DMS53 (cell line): ENCODE measurements at places on chromosomes 11 and 22.

- DNase-seq = no peak
Observed at GRCh38 chr11:131666006-131666405, 295.6 kb downstream of the NTM start.

DNA sequence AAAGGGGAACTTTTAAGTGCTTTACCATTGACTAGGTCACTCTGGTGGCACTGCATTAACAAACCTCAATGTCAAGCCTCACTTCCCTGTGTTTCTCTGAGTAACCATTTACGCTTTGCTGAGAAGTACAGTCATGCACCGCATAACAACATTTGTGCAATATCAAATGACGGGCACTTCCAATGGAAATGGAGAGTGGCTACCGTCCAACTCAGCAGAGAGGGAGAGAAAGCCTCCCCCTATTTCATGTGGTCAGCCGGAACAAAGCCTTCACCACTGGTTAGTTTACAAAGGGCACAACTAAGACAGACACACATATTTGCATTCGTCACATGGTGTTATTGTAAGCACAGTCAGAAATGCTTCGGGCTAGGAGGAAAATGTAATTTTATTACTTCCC, 117.3 kb downstream of the RASSF10 start:
- DNase-seq = peak; percentile 98

- DNase-seq = no peak
Observed at GRCh38 chr11:41040474-41040873, 419.0 kb downstream of the LRRC4C start.

DNA sequence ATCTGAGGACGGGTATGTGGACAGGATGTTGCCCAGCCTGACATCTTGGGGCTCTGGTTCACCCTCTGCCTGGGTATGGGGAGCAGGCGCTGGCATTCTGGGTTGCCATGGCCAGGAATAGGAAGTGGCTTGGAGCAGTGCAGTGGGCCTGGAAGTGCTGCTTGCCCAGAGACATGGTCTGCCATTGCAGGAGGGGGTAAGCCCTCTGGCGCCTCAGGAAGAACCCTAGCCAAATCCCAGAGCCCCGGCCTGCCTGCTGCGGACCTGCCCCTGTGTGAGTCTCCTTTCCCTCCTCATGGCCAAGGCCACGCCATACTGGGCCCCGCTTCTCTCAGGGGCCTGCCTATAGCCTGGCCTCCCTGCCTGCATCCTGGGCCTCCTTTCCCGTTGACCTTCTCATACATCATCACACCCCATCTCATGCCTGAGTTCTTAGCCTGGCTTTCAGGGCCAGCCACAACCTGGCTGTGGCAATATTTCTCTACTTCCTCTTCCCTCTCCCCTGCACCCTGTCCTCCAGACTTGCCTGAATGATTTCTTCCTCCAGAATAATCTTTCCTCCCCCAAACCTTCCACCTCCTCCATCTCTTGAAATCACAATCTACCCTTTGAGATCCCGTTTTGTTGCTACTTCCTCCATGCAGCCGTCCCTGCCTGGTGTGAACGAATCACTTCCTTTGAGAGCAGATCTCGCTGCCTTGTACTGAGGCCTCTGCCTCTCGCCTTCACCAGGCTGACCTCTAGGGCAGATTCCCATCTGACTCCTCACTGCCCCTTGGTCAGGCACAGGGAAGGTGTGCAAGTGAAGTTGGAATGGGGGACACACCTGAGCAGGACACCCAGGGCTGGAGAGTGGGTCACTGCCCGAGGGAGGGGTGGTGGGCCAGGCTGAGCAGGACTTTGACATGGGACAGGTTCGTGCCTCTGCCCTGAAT, 5.2 kb downstream of the CAPN5 start:
- peak; percentile 61 for DNase-seq

DNA sequence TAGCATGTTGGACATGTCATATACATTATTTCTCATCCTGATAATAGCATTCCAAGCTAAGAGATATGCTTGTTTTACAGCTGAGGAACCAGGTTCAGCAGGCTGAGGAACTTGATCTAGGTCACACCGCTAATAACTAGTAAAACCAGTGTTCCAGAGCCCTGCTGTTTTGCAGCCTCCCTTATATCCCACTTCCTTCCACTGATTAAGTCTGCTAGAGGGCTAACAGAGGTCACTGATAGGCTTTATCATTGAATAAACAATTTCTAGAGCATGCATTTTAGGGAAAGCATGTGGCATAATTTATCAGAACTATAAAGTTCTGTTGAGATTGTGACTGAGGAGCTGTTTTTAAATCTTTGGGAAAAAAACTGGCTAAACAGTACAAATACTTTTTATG, 54.0 kb downstream of the UVRAG start:
- peak; percentile 22 for DNase-seq

DNA sequence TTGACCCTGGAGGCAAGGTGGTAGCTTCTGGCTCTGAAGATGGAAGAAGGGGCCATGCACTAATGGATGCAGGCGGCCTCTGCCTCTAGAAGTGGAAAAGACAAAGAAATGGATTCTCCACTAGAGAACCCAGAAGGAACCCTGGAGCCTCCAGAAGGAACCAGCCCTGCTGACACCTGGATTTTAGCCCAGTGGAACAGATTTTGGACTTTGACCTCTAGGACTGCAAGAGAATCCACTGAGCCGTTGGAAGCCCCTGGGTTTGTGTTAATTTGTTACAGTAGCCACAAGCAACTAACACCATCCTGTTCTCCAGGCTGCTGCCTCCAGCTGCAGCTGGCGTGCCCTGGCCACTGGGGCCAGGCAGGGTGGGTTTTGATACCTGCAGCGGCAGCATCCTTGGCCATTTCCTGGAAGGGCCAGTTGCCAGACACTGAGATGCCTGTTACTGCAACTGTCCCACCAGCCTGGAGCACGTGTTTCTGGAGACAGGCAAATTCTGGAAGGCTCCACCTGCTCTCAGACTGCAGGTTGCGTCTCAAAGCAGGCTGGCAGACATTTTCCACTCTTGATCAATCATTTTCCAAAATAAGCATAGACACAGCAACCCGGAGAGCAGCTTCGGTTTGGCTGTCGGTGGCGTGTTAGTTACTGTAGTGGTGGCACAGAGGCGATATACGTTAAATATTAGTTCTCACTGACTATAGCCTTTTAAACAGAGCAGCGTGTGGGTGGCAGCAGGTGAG, 76.8 kb upstream of the PARVG start:
- no peak for DNase-seq

- DNase-seq = no peak
Observed at GRCh38 chr22:40401532-40401931, 31.1 kb downstream of the SGSM3 start.

DNA sequence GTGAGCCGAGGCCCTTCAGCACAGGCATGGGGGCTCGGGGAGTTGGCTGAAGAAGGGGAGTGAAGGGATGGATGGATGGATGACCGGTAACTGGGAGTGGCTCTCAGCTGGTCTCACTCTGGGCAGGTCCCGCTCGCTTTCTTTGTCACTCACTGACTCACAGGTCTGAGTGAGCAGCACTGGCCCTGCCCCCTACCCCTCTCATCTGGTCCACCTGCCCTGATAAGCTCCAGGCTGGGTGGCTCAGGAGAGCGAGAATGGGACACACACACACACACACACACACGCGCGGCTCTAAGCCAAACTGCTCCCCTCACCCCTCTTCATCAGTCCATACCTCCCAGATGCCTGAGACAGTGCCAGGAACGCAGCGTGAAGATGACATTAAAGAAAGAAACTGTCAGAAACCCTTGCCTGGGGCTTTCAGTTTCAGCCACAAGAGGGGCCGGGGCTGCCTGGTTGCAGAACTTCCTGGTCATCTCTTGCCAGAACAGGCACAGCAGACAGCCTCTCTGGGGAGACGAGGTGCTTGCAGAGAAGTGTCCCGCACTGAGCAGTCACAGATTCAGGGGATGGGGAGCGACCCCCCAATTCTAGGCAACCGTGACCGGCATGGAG, 16.5 kb upstream of the SHISAL1 start:
- DNase-seq = peak; percentile 87

- DNase-seq = peak; percentile 95
Observed at GRCh38 chr11:83292709-83293456, 6.7 kb upstream of the CCDC90B start.

GRCh38 chr11:2510626-2511402, 66.0 kb downstream of the KCNQ1 start:
- no peak for DNase-seq

DNA sequence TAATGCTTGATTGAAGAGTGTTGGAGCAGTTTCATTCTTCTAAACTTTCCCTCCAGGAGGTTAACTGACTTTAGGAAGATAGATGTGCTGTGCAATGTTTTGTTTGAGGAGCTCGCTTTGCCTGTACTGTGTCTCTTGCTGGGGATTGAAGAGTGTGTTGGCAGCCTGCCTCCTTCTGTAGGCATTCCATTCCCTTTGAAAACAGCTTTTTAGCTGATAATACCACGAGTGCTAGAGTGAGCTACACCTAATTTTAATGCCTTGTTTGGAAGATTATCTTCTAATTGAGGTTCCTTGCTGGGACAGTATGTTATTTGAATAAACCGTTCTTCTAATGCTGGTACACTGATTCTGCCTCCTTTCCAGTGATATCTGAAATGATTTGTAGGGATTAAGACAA, 7.2 kb downstream of the DDX10 start:
- DNase-seq = no peak

DNA sequence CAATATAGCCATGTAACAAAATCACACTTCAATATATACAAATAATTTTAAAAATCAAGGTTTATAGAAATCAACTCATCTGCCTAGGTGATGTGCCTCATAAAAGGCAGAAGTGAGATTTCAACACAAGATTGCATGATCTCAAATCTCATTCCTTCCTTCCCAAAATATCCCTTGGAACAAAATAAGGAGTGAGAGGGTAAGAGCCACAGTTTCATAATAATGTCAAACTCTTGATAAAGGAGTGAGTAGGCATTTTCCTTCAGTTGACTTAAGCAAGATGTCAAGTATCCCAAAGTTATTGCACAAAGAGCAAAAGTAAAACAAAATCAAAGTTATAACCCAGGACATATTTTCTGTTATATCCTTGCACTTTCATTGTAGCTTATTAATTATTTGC, 81.3 kb downstream of the C22orf31 start:
- no peak for DNase-seq

GRCh38 chr11:36130401-36130800, 158.8 kb downstream of the COMMD9 start:
- no peak for DNase-seq

DNA sequence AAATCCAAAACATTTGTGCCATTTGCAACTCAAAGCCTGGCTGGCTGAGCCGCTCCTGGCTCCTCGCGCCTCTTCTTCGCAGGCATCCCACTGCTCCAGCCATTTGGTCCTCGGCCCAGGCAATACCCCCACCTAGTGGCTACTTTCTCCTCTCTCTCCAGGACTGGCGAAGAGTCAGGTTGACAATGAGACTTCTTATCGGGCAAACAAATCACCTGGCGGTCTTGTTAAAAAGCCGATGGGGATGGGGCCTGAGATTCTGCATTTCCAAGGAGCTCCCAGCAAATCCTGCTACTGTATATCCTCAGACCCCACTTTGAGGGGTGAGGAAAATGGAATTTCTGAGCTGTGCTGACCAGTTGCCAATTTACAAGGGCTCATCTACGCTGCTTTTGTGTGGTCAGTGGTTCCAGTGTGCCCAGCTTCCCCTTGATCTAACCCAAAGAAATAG, 89.0 kb downstream of the ISX start:
- DNase-seq = peak; percentile 50

DNA sequence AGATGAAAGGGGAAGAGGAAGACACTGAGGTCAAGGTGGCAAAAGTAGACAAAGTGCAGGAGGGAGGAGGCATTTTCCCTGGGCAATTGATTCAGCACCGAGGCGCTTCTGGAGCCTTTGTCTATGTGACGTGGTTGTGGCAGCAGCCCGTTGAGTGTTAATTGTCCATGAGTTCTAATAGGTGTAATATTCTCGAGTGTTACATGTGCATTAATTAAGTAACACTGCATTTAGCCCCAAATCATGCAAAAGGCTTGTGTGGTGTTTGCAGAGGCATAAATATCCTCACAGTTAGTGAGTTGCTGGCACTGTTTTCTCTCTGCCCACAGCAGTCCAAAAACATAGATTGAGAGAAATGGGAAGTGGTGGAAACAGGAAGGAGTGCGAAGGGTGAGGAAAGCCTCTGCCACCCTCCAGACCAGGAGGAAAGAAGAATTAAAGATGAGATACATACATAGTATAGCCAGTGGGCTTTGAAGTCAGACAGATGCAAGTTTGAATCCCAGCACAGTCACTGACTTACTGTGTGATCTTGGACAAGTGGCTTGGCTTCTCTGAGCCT, 361.2 kb downstream of the MN1 start:
- DNase-seq = no peak

GRCh38 chr11:29389793-29390192, 627.0 kb downstream of the KCNA4 start:
- no peak for DNase-seq

- DNase-seq = no peak
Observed at GRCh38 chr11:115104851-115105453, 399.3 kb downstream of the CADM1 start.

GRCh38 chr22:21762712-21763581, 27.4 kb upstream of the YPEL1 start:
- DNase-seq = no peak

DNA sequence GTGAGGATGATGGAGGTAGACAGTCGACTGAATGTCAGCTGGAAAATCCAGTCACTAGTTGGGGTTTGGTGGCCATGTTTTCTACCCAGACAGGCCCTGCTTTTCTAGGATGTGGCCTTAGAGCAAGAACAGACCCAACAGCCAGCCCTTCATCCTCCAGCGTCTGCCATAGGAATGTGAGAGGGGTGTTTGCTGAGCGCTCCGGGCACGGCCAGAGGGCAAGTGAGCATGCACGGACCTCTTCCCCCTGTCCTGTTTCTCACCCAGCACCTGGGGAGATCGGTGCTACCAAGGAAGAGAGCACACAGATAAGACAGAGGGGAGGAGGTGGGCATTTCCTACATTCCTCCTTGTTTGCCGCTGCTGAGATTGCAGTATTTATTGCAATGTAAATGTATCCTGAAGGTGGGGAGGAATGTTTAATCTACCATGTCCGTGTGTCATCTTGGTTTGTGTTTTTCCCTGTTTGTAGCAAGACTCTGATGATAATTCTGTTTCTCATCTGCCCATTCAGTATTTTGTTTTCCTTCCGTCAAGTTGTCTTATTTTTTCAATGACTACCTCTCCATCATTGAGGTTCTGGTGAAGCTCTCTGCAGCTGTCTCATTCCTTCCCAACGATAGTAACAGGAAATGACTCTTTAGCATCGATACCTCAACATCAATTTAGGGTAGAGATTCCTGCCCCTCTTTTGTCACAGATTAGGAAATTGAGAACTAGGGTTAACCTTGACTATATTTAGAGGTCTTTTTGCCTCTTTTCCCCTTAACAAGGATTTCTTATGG, 4.9 kb upstream of the ATF4 start:
- DNase-seq = no peak

- peak; percentile 23 for DNase-seq
Observed at GRCh38 chr11:68963779-68964178, 17.0 kb downstream of the MRGPRD start.

GRCh38 chr22:45743687-45744086, 72.1 kb downstream of the ATXN10 start:
- DNase-seq = no peak

- no peak for DNase-seq
Observed at GRCh38 chr22:29290061-29290460, 16.4 kb upstream of the GAS2L1 start.

- DNase-seq = peak; percentile 79
Observed at GRCh38 chr11:116454020-116454645, 318.7 kb downstream of the BUD13 start.
